ENCODE measurements at places on chromosomes 13 and 19.

GRCh38 chr13:99331881-99332293 is 24.7 kb upstream of the GPR183 start:
- no peak for DNase-seq

GRCh38 chr19:56566904-56567273 is 379 bp upstream of the ZNF470 start:
- DNase-seq, result no peak

DNA sequence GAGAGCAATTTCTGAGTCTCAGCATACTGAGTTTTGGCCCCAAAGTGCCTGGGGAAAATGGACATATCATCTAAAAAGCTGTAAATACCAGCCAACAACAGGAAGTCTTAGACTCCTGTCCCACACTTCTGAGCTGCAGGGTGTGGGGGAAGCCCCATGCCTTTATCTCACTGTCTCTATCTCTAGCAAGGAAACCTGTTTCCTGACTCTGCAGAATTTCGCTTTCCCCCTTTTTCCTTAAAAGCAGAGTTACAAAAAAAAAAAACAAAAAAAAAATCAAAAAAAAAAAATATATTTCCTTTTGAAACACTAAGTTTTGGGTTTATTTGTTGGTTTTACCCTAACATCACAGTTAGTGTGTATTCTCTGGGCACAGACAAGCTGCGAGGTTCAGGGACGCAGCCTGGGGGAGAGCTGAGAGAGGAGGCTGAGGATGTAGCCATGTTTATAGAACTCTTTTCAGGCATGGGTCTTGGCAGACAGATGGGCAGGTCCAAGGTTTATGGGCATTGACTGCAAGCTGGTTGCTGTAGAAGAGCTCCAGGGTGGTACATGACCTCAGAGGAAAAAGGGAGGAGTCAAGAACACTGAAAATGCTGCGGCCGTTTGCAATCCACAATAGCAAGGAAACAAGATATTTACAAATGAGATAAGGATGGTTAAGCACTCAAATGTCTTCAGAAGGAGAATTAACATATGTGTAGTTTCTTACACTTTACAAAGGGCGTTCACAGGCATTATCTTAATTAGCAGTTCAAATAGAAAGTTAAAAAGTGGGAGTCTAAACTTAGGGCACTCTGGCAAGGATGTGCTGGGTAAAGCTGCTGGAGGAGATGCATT is 4.9 kb downstream of the MBNL2 start:
- DNase-seq, result no peak

GRCh38 chr13:30810801-30811200 is 75.5 kb downstream of the ALOX5AP start:
- DNase-seq, result no peak

GRCh38 chr19:5805462-5806132 is 730 bp downstream of the NRTN start:
- peak; percentile 53 for DNase-seq

GRCh38 chr19:49129238-49129583 is 9.9 kb downstream of the PPFIA3 start:
- no peak for DNase-seq

DNA sequence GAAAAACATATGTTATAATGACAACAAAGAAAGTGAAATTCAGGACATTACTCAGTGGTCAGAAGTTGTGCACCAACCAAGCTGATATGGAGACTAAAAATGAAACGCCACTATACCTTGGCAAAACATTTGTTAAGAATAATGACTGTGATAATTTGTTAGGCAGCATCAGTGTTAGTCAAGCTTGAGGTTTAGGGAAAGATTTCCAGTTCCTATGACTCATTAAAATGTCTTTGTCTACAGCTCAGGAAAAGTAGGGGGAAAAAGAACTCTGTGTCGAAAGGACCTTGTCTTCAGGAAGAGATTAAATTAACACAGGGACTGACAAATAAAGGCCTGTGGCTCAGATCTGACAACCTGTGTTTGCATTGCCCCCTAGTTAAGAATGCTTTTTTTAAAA is 764.1 kb upstream of the SLITRK6 start:
- no peak for DNase-seq
